Caco-2 (cell line): ENCODE measurements at places on chromosomes 3 and 15. TPM values are rescaled to one million over a fixed set of nuclear protein-coding genes. Genes with fewer than 3 reads are reported as not detected.

- peak; percentile 82 for DNase-seq
- H3K27ac ChIP-seq, result peak within 1 kb of the TSS; percentile 98
- peak within 1 kb of the TSS; percentile 95 for H3K4me3 ChIP-seq
- H3K4me1 ChIP-seq, result peaks cover 13% of the 10 kb centered on the region
These were observed at the start of gene P4HTM for GRCh38 chr3:48989796-48990635. P4HTM (plus strand) TSS chr3:48990241; CDS start chr3:48990257, 16 bp downstream.

- H3K4me3 ChIP-seq, result no peak overlapping the region
- no peak for DNase-seq
- no peak overlapping the region for H3K27ac ChIP-seq
- H3K4me1 ChIP-seq, result no peaks in the 10 kb centered on the region
These were observed 135.2 kb downstream of the MECOM start for GRCh38 chr3:169528289-169528688.

DCP1A gene
- 32.5 and 32.9 TPM in 2 replicates for total RNA-seq

DNA sequence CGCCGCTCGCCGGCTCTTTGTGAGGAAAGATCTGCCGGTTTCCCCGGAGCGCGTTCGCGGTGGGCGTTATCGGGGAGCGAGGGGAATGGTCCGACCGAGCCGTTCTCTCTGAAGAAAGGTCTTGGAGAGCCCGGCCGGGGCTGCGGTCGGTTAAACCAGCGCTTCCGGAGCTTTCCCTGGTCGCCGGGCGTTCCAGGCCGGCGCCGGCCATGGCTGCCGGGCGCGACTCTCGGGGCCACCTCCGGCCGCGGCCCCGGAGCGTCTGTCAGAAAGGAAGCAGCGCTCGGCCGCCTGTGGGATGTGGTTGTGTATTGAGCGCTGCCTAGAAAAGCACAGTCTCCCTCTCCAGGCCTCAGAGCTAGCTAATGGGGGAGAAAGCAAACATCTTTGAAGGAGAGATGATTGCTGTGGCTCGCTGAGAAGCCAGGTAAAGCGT lies 731 bp downstream of the FYTTD1 start:
- H3K36me3 ChIP-seq, result no peaks in the 10 kb centered on the region
- DNase-seq, result peak; percentile 53
- H3K4me3 ChIP-seq, result peak overlapping the region; percentile 85
- no peaks in the 10 kb centered on the region for H3K27me3 ChIP-seq
- H3K27ac ChIP-seq, result peak overlapping the region; percentile 49

DNA sequence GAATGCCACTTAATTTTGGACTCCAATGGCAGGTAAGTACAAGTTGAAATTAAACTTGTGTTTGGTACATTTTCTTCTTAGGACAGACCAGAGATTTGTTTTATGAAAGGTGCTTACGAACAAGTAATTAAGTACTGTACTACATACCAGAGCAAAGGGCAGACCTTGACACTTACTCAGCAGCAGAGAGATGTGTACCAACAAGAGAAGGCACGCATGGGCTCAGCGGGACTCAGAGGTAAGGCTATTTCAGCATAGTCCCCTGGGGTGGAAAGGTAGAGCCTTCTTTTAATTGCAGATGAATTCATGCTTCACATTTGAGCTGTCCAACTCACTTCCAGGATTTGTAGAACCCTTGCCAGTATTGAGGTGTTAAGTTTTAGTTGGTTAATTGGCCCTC lies 51.4 kb downstream of the ASTE1 start:
- peaks cover 3% of the 10 kb centered on the region for H3K4me1 ChIP-seq
- no peak for DNase-seq
- no peak overlapping the region for H3K27ac ChIP-seq
- H3K36me3 ChIP-seq, result no peaks in the 10 kb centered on the region

GRCh38 chr3:71589132-71589531 lies 5.6 kb upstream of the FOXP1 start:
- no peak overlapping the region for H3K4me3 ChIP-seq
- no peaks in the 10 kb centered on the region for H3K27me3 ChIP-seq
- peaks cover 7% of the 10 kb centered on the region for H3K4me1 ChIP-seq
- no peak overlapping the region for H3K27ac ChIP-seq
- no peaks in the 10 kb centered on the region for H3K36me3 ChIP-seq

DNA sequence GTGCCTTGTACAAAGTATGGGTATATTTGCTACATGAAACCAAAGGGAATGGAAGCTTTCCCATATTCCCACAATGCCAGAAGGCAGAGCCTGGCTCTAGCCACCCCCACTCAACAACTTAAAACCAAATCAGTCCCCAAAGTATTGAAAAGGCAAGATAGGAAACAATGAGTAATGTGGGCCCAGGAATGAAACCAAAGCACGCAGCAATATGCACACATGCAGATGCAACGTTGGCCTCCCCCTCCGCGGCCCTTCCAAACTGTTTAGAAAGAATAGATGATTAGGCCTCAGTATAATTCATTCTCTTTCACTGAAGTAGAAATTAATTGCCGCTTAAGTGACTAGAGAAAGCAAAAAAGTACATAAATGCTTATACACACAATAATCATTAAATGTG lies 59.1 kb downstream of the THRB start:
- no peaks in the 10 kb centered on the region for H3K36me3 ChIP-seq
- H3K4me1 ChIP-seq, result peaks cover 22% of the 10 kb centered on the region
- no peaks in the 10 kb centered on the region for H3K27me3 ChIP-seq
- H3K4me3 ChIP-seq, result no peak overlapping the region
- H3K27ac ChIP-seq, result no peak overlapping the region

DNA sequence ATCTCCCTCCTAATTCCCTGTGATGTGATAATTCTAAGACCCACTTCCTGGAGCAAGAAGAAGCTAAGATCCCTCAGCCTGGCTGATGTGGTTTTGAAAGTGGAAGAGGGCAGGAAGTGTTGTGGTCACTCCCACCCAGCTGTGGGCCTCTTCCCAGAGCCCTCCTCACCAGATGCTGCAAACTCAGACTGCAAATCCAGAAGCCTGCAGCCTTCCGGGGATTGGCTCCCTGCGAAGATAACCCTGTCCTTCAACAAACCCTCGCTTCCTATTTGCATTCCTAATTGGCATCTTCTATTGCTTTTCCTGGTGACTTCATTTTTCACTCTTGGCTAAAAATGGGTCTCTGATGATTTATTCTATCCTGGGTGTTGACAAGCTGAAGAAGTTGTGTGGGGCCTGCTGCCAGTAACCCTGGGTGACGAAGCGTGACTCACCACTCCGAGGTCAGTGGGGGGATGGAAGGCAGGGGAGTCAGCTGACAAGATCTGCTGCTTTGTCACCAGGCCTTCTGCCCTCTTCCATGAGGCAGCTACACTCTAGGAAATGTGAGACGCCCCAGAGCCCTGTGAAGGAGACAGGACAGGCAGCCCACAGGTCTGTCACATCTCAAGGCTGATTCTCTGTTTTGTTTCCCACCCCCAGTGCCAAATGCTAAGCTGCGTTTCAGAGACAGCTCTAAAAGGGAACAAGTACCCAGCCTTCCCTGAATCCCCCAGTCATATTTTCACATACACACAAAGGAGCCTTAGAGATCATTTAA lies 99.7 kb upstream of the LIPC start:
- H3K36me3 ChIP-seq, result no peaks in the 10 kb centered on the region
- H3K27ac ChIP-seq, result peak overlapping the region; percentile 94
- no peak overlapping the region for H3K4me3 ChIP-seq

OIP5 gene
- 23.4 and 26.4 TPM in 2 replicates for total RNA-seq

DNA sequence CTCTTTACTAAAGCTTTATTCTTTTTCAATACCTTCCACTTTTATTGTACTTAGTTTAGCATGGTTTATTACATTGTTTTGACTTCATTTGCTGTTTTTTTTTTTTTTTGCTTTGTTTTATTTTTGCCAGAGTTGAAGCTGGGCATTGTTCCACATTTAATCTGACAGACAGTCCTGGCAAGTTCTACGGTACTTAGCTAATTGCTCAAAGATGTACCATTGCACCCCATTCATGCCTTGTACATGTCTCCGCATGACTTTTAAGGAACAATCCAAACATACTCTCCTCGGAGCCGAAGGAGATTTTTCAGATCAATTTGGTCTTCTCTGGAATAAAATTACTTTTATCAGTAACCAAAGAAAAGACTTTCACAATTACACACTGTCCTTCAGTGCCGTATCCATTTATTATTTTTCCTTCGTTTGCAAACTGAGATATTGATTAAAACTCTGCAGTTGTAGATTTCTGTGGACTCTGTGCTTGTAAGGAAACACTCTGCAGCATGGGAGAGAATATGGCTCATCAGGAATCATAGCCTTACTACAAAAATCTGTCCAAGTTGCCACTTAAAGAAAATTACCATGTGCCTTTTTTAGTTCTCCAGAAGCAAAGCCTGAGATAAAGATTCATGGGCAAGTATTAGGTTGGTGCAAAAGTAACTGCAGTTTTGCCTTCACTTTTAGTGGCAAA lies 952.0 kb downstream of the AGBL1 start:
- no peaks in the 10 kb centered on the region for H3K27me3 ChIP-seq
- H3K27ac ChIP-seq, result no peak overlapping the region
- no peaks in the 10 kb centered on the region for H3K36me3 ChIP-seq
- no peak overlapping the region for H3K4me3 ChIP-seq
- H3K4me1 ChIP-seq, result no peaks in the 10 kb centered on the region

GRCh38 chr3:160470181-160470580 lies 20.6 kb upstream of the TRIM59 start:
- no peak overlapping the region for H3K4me3 ChIP-seq
- no peak overlapping the region for H3K27ac ChIP-seq
- H3K4me1 ChIP-seq, result no peaks in the 10 kb centered on the region
- no peaks in the 10 kb centered on the region for H3K27me3 ChIP-seq

- H3K36me3 ChIP-seq, result no peaks in the 10 kb centered on the region
- H3K27me3 ChIP-seq, result no peaks in the 10 kb centered on the region
- H3K4me1 ChIP-seq, result no peaks in the 10 kb centered on the region
- no peak overlapping the region for H3K4me3 ChIP-seq
These were observed 100.8 kb upstream of the ALDH1A3 start for GRCh38 chr15:100778831-100779288.

GRCh38 chr3:190384309-190384756 lies 3.6 kb upstream of the CLDN16 start:
- peak; percentile 83 for DNase-seq
- H3K36me3 ChIP-seq, result no peaks in the 10 kb centered on the region
- no peak overlapping the region for H3K27ac ChIP-seq
- H3K4me3 ChIP-seq, result no peak overlapping the region
- no peaks in the 10 kb centered on the region for H3K4me1 ChIP-seq

GRCh38 chr15:51004103-51004551 lies 90.6 kb downstream of the TNFAIP8L3 start:
- H3K4me3 ChIP-seq, result no peak overlapping the region
- peak overlapping the region; percentile 24 for H3K27ac ChIP-seq
- no peaks in the 10 kb centered on the region for H3K27me3 ChIP-seq
- peak; percentile 52 for DNase-seq

GRCh38 chr15:101148881-101149664 lies 102.8 kb downstream of the CHSY1 start:
- H3K27me3 ChIP-seq, result no peaks in the 10 kb centered on the region
- no peaks in the 10 kb centered on the region for H3K36me3 ChIP-seq
- 0 out of 2 replicates have a peak, but pooled peaks cover 5% of the 10 kb centered on the region for H3K4me1 ChIP-seq
- no peak for DNase-seq
- H3K4me3 ChIP-seq, result no peak overlapping the region
- H3K27ac ChIP-seq, result no peak overlapping the region

TF gene
- 23.4 and 26.6 TPM in 2 replicates for total RNA-seq

- no peak for DNase-seq
- H3K27me3 ChIP-seq, result no peaks in the 10 kb centered on the region
- H3K4me3 ChIP-seq, result no peak overlapping the region
- no peaks in the 10 kb centered on the region for H3K36me3 ChIP-seq
- no peak overlapping the region for H3K27ac ChIP-seq
- H3K4me1 ChIP-seq, result no peaks in the 10 kb centered on the region
These were observed 30.9 kb upstream of the ZNF609 start for GRCh38 chr15:64429448-64429847.

TPRG1 gene
- 1.5 and 1.6 TPM in 2 replicates for total RNA-seq

CSTA gene
- total RNA-seq, result 1.0 and 1.1 TPM in 2 replicates

DNA sequence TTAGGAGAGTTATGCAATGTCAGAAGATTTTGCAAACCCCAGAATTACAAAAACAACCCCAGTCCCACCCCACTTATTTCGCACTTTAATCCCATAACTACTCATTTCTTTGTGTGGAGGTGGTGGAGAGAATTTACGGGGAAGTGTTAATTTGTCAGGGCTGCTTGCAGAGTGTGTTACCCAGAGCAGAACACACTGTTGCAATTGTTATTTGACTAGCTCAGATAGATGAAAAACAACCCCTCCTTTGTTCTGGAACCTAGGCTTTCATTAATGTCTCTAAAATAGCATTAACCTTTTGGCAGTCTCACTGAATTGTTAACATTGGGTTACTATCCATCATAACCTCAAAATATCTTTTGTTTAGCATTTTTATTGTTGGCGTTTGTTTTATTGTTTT lies 55.8 kb upstream of the MINAR1 start:
- H3K4me1 ChIP-seq, result no peaks in the 10 kb centered on the region
- H3K27ac ChIP-seq, result no peak overlapping the region
- no peaks in the 10 kb centered on the region for H3K36me3 ChIP-seq

CPN2 gene
- not detected in 2 replicates for total RNA-seq

DNA sequence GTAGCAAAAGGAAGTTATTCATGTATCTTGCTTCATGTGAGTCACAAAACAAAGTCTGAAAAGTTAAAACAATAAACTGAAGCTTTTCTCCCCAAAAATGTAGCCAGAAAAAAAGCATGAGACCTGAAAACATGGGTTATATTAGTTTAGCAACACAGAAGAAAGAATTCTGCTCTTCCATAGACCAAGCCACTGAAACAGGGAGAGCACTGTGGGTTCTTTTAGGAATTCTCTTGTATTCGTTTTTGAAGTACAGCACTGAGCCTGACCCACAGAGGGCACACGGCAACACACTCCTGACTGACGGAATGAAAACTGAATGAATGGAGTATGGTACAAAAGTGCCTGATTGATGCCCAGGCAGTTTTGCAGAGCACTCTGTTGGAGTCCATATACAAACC lies 66.6 kb downstream of the TM4SF4 start:
- peak overlapping the region; percentile 98 for H3K27ac ChIP-seq
- no peaks in the 10 kb centered on the region for H3K27me3 ChIP-seq
- no peak overlapping the region for H3K4me3 ChIP-seq
